ENCODE measurements at places on chromosomes 2 and 18.

DNA sequence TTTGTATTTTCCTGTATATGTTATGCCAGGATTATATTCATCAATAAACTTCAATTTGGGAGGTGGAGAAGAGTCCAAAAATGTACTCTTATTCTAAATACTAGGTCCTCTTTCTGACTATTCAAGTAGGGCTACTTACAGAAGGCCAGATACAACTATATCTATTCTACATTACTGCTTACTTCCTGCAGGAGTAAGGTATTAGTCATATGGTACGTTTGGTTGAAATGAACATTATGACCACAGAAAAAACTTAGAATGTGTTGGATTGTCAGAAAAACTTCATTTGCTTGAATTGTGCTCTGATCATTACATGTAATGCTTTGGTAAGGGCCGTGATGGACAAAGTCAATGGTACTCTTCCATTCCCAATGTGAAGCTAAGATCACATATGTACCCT, 35.0 kb downstream of the STAT4 start:
- no peak for DNase-seq

DNA sequence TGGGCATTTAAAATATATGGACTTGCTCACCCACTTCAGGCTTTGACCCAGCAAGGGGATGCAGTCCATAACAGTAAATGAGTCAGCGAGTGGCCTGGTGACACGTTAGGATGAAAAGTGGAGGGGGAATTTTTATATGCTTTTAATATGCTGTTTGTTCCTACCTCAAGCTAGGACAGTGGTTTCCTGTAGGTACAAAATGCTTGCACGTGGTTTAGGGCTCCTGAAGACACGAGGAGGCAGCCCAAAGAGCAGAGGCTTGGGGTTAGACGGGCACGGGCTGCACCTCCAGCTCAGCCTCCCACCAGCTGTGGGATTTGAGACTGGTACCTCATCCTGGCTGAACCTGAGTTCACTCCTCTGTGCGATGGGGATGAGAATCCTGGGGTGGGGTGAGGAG, 306.2 kb upstream of the CXCR4 start:
- no peak for DNase-seq

GRCh38 chr2:144452169-144452988, 67.5 kb downstream of the ZEB2 start:
- DNase-seq = no peak

DNA sequence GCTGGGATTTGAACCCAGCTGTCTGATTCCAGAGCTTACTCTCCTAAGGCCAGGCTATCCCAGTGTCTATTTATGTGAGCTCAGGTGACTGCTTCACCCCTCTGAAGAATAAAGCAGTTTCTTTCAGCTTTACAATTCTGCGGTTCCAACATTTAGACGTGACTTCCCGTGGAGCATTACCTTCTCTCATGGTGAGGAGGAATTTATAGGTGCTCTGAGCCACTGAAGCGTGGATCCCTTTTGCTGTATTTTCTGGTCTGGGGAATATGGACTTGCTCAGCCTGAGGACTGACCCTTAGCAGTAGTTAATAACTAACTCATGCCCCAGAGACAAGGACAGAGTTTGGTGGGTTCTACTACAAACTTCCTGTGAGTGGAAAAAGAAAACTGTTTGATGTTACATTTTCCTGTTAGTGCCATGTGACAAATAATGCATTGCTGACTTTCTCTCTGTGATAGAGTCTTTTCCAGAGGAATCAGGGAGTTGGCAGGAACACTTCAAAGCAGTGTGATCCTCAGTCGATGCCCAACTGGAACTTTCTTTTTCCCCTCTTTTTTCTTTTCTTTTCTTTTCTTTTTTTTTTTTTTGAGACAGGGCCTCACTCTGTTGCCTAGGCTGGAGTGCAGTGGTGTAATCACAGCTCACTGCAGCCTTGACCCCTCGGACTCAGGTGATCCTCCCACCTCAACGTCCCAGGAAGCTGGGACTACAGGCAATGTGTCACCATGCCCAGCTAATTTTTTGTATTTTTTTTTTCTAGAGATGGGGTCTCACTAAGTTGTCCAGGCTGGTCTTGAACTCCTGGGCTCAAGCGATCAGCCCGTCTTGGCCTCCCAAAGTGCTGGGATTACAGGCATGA, 21.9 kb downstream of the CASP10 start:
- no peak for DNase-seq

DNA sequence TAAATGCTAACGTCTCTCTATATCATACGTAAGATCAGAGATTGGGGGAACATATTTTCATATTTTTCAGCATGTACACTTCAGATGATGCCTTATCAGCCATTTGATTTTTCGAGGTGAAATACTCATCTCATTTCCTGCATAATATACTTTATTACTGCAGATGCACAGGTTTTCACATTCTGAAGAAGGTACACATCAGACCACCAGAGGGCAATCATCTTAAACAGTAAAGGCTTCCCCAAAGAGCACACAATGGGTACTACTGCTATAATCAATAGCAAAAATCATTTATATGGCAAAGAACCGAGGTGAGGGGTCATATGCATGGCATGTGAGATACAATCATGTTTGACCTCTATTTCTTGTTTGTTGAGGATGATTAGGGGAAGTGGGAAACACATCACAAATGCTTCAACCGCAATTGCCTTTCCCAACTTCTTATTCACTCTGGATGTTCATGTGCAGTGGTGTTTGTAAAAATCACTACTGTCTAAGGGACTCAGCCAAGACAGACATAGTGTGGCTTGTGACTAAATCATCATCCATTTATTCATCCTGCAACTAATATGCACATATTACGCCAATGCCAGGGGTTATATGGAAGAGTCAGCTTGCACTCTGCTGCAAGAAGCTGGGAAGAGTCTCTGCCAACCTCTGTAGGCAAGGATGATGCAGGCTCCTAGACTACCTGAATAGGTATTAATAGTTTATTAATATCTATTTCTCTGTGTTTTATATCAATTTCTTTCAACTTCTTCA, 118.7 kb downstream of the EPB41L3 start:
- no peak for DNase-seq

DNA sequence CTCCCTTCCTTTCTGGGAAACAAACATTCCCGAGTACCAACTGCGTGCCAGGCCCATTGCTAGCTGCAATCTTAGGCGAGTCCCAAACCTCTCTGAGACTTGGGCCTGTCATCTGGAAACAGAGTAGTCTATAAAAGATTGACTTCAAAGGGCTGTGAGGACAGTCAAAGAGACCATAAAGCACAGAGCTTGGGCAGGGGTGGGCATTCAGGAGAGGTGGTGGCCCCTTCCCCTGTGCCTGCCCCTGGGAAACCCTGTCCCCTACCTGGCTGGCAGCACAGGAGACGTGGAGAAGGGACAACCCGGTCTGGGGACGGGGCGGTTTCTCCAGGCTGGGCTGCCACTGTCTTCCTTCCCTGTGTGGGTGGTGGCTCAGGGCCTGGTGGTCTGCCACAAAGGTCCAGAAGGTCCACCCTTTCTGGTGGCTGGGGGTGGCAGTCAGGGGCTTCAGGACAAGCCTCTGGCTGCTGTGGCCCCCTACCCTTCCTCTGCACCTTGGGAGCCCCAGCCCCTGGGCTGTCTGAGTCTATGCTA, 33.9 kb upstream of the FOSL2 start:
- no peak for DNase-seq

DNA sequence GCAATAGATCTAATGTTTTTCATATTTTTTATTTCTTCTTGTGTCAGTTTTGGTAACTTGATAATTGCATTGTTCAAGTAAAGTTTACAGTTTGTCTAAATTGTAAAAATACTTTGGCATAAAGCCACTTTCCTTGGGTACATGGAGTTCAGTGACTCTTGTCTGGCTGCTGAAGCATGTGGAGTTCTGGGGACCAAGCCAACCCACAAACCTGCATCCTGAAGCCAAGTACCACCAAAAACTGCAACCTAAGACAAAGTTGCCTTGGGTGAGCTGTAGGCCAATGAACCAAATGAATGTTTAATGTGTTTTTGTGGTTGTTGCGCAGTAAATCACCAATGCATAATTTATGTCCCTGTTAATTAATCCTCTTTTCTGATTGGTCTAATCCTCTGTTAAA, 872.6 kb downstream of the BCL11A start:
- DNase-seq = no peak

- peak; percentile 25 for DNase-seq
These were observed 82.0 kb downstream of the SMAD7 start for GRCh38 chr18:48868468-48869466.

DNA sequence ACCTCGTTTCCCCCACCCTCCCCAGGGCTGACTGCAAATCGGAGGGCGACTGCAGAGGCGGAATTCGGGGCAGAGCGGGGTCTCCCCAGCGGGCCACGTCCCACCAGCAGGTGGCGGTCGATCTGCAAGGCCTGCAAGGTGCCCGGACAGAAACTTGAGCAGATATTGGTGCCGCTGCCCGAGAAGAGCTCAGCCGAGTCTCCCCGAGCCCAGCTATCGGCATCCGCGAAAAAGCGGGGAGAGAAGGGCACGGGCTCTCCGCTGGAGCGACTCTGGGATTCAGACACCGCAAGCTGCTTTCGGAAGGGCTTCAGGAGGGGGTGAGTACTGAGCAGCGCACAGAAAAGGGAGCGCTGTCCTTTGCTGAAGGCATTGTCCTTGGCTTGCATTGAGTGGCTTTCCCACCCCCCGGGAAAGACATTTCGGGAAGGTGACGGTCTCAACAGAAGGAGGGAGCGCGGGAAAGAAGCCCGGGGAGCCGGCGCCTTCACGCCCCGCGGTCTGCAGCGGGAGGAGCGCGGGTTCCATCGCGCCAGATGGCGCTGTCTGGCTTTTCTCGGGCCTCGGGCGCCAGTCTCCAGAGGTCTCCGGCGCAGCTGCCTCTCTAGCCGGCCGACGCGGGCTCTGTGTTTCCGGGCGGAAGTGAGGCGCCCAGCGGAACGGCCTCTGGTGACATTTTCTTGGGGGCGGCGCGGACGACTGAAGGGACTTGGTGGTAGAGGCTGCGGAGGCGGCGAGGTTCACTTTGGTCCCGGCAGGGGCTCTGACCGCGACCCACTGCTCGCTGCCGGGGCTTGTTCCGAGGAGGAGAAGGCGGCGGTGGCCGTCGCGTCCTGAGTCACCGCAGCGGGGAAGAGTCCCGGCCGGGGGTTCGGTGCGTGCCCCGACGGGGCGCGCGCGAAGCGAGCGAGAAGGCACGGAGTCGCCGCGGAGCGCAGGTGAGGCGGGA, 69.5 kb downstream of the HAUS1 start:
- peak; percentile 89 for DNase-seq

DNA sequence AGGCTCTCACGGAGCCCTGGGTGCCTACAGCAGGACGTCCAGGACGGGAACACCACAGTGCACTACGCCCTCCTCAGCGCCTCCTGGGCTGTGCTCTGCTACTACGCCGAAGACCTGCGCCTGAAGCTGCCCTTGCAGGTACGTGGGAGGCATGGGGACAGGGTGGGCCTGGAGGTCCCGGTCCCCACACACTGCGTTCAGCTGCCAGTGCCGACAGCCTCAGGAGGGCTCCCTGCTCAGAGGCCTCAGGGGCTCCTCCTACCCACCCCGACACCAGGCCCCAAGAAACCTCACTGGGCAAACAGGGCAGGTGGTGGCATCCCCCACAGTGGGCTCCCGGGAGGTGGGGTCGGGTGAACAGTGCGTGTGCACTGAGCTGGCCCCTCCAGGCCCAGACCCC, 10.8 kb downstream of the ANO7 start:
- no peak for DNase-seq

DNA sequence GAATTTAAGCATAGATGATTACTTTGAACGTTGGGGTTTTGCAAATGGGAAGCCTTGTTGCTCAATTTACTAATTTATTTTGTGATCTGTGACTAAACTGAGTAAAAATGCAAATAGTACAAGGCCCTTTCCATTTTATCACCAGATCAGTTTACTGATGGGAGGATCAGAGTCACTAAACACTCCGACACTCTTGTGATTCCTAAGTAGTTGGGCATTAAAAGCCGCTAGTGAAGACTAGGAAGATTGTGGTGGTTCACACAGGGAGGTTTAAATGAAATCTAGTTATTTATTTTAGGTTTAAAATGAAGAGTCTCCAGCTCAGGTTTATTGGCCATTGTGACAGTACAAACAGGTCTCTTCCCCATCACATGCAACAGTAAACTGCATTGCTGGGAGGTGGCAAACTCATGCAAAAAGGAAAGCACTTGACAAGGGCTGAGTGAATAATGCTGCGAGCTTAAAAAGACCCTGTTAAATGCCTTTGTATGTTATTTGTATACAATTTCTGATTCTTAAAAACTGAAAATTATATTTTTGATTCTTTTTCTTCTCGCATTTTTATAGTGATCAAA, 394.8 kb upstream of the FANCL start:
- no peak for DNase-seq

DNA sequence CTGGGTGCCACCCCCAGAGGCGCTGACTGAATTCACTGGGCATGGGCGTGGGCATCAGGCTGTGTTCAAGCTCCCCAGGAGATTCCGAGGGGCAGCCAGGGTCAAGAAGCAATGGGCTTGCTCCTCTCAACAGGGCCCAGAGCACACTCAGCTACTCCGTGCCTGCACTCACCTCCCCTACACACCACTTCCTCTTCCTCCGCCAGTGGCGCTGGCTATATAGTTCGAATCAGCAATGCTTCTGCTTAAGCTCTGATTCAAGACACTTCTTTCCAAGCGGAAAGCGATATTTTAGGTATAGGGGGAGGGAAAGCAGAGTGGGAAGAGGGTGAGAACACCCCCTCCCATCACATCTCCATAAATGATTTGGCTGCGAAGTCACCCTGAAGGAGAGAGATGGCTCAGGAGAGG, 42.1 kb downstream of the CRACDL start:
- no peak for DNase-seq

GRCh38 chr18:62485684-62486083, 37.1 kb upstream of the ZCCHC2 start:
- no peak for DNase-seq

DNA sequence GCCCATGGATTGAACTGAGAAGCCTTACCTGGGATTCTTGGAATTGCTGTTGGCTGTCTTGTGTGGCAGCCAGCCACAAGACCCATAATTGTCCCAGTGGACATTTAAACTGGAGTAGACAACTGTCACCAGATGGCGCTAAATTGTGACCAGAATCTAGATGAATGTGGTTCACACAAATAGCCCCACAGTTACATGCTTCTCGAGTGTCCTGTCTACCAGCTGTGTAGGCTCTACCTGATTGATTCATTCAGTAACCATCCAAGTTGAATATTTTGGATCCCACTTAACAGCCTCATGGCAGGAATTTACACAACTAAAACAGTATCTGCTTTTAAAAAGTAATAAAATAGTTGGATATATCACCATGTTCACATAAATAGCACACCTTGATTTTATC, 73.2 kb downstream of the MAP4K4 start:
- DNase-seq = no peak

GRCh38 chr2:16407358-16407757, 258.3 kb downstream of the CYRIA start:
- DNase-seq = no peak

DNA sequence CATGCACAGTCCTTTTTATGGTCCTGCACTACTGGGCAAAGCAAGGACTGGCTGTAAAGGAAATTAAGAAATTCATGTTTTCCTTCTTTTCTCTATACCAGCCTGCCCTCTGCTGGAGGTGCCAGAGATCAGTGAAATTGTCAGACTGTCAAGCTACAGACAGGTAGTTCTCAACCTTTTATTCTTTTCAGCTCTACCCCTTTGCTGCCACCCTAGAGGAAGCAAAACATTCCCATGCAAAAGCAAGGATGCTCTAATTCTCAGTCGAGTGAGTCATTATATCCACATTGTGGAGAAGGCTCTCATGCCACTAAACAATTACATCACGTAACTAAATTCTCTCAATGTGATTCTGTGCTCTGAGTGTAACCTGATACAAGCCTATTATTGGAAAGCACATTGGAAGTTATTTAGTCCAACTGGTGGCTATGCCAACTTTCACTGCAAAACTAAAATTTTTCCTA, 25.0 kb upstream of the RAPGEF4 start:
- DNase-seq = no peak
